ENCODE measurements at places on chromosomes 11 and 22.

- no peak for DNase-seq
Observed at GRCh38 chr11:111983187-111983986, 41.8 kb upstream of the DLAT start.

DNA sequence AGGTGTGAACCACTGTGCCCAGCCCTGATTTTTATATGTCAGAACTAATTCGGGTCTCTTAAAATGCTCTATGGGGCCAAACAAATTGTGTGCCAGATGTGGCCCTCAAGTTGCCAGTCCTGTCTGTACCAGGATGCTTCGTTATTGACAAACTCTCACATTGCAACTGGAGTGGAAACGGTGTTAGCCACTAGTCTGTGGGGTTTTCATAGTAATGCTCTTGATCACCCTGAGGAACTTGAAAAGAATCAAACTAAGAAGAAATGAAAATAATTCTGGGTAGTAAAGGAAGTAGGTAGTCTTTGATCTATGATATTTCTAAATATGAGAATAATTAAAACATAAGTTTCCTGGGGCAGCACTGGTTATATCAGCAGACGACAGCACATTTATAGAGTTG is 67.3 kb upstream of the ADSL start:
- DNase-seq, result no peak

GRCh38 chr11:20163783-20164481 is 3.7 kb upstream of the DBX1 start:
- DNase-seq, result no peak

DNA sequence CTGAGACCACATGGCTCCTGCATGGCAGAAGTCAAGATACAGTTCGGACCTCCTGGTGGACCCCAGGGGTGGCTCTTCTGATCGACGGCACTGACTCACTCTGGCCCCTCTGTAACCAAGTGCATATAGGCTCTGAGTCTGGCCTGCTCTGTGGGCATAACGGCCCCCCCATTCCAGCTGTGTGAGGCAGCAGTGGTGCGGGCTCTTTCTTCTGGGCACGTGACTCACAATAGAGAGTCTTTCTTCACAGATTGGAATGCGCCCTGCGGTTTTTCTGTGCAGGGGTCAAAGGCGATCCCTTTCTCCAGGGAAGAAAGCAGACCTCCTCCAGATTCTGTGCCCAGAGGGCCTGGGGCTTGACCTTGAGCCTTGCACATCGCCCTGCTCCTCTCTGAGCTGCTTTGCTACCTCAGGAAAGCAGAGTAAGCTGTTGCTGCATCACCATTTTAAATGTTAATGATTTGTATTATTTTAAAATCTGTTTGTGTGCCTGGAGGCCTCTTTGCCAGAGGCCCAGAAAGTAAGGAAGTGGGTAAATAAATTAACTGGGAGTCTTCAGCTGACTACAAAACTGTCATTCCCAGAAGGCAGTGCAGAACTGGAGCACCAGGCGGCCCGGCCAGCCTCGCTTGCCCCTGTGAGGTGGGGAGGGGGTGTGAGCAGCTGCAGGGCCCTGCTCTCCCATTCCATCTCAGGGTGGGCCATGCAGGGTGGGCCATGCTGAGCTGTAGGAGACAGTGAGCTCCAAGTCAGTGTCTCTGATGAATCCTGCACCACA is 199.0 kb downstream of the GRIK4 start:
- peak; percentile 6 for DNase-seq

DNA sequence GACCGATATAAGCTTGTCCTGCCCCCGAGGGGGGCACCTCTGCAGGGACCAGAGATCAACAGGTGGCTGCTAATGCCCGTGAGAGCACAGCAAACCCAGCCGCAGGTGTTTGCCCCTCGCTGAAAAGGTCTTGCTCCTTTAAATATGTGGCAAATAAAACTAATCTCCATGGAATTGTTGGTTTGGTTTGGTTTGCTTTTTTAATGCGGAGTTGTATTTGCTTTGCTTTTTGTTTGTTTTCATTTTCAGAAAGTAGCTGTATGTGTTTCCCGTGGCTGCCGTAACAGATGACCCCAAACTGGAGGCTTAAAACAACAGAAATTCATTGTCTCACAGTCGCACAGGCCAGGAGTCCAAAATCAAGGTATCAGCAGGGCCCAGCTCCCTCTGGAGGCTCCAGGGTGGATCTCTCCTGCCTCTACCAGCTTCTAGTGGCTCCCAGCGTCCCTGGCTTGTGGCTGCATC is 93.0 kb downstream of the CELSR1 start:
- no peak for DNase-seq

GRCh38 chr22:40753114-40753513 is 66.0 kb downstream of the SLC25A17 start:
- DNase-seq, result no peak

- DNase-seq, result no peak
Observed at GRCh38 chr11:120660024-120660565, 148.5 kb downstream of the GRIK4 start.

GRCh38 chr11:15801616-15802015 is 554.7 kb downstream of the SOX6 start:
- no peak for DNase-seq

- DNase-seq, result no peak
Observed at GRCh38 chr11:122815900-122816299, 22.4 kb upstream of the CRTAM start.

DNA sequence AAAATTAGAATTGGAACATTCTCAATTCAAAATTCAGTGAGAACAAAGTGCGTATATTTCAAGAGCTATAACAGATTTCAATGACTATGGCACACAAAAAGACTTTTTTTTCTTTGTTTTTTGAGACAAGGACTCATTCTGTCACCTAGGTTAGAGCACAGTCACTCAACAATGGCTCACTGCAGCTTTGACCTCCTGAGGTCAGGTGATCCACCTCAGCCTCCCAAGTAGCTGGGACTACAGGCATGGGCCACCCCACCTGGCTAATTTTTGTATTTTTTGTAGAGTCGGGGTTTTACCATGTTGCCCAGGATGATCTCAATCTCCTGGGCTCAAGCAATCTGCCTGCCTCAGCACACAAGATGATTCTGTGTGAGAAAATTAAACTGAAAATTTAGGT is 51.5 kb downstream of the PIK3C2A start:
- no peak for DNase-seq

GRCh38 chr11:58075781-58076180 is 45.0 kb downstream of the OR6Q1 start:
- no peak for DNase-seq

DNA sequence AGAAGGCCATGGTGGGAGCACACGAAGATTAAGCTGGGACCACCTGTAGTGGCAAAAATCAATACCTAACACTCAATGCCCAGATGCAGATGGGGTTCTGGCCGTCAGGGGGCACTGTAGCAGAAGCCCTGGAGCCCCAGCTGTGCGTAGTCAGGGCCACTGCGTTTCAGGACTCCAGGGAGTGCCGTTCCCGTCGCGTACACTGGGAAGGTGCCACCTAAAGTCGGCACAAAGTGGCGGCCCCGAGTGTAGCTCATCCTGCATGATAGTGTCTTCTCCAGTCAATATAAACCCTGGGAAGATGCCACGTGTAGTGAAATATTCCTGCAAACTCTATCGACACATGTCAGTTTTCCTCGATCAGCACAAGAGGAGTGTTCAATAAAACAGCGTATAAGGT is 123.8 kb upstream of the NTM start:
- DNase-seq, result no peak

- no peak for DNase-seq
Observed at GRCh38 chr11:116217006-116217405, 555.8 kb downstream of the BUD13 start.

Data from amniotic stem cell (primary cell).